ENCODE measurements at places on chromosomes 1 and 21.

DNA sequence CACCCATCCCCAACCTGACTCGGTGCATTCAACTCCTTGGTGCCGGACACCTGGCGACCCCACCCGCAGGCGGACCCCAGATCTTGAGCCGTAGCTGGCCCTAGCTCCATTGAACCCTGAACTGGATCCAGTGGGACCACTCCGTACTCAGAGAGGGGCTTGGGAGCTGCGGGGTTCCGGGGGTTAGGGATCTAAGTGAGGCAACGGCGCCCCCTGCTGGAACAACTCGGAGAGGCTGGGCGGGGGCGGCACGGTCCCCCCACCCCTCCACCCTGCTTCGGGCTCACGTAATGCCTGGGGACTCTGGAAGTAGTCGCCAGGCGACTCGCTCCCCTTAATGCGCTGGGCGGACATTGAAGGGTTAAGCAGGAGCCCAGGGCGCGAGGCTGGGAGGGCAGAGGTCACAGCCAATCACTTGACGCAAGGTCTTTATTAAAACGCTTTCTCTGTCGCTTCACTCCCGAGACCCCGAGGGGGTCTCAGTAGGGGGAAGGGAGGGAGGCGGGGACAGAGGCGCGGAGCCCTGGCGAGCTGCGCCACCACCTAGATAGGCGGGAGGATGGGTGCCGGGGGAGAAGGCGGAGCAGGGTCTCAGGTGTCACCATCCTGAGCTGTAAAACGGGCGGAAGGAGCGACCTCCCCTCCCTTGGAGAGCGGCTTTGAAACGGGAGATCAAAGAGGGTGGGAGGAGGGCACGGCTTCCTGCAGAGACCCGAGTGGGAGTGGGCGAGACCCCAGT lies 704 bp upstream of the CRABP2 start:
- peak; percentile 74 for DNase-seq

- DNase-seq = no peak
Measured at GRCh38 chr1:67880056-67880601, 46.9 kb upstream of the GNG12 start.

DNA sequence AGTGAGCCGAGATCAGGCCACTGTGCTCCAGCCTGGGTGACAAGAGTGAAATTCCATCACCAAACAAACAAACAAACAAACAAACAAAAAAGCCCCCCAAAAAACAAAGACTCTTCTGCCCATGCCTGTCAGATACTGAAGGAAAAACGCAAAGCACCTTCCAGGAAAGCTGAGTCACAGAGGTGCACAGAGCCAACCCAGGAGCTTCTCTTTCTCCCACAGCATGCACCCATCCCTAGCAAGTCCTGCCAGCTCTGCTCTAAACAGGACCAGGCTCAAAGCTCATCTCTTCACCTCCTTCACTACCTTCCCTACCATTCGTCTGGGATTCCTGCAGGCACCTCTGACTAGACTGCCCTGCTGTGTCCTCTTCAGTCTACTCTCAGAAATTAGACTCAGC lies 46.5 kb downstream of the ETS2 start:
- no peak for DNase-seq

GRCh38 chr1:996851-997712 lies 2.8 kb downstream of the HES4 start:
- DNase-seq = no peak

DNA sequence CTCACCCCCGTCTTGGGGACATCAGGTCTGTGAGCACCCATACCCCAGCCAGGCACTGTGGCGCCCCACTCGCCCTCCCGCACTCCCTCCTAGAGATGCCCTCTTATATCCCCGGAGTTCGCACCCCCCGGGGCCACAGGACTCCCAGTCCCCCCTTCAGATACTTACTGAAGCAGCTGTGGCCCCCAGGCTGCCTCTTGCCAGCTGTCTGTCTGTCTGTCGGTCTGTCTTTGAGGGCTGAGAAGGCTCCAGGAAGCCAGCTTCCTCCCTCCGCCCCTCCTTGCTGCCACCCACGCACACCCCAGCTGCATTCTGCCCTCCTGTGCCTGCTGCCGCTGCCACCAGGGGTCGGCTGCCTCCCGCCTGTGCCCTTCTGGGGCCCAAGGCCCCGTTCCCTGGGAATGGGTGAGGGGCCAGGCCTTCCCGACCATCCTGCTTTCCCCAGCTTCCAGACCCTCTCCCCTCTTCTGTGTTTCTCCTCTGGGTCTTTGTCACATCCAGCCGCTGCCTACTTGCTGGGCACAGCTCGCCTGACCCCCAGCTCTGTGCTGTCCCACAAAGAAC lies at the start of gene PTPN7:
PTPN7 (minus strand) TSS at position 226 of the 564 bp plus-strand sequence. CDS start 1,200 bp downstream, outside the sequence.
- DNase-seq = peak; percentile 82

DNA sequence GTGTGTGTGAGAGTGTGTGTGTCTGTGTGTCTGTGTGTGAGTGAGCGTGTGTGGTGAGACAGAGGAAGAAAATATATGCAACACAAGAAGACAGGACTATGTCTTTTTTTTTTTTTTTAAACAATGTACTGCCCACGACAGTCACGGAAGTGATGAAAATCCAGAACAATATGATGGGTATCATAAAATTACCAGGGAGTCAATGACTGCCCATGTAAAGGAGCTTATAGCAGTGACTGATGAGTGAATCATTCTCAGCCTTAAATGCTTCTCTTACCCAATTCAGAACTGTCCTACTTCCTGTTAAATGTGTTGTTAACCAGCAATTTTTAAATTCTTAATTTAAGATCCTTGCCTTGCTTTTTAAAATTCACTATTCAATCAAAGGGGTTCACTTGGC lies 46.6 kb downstream of the RGS7 start:
- DNase-seq = no peak

- no peak for DNase-seq
Measured at GRCh38 chr21:16419188-16419921, 689.6 kb downstream of the USP25 start.

- DNase-seq = no peak
Measured at GRCh38 chr1:202951437-202951836, 6.7 kb downstream of the ADIPOR1 start.

- no peak for DNase-seq
Measured at GRCh38 chr1:63198871-63199394, 123.4 kb upstream of the FOXD3 start.

DNA sequence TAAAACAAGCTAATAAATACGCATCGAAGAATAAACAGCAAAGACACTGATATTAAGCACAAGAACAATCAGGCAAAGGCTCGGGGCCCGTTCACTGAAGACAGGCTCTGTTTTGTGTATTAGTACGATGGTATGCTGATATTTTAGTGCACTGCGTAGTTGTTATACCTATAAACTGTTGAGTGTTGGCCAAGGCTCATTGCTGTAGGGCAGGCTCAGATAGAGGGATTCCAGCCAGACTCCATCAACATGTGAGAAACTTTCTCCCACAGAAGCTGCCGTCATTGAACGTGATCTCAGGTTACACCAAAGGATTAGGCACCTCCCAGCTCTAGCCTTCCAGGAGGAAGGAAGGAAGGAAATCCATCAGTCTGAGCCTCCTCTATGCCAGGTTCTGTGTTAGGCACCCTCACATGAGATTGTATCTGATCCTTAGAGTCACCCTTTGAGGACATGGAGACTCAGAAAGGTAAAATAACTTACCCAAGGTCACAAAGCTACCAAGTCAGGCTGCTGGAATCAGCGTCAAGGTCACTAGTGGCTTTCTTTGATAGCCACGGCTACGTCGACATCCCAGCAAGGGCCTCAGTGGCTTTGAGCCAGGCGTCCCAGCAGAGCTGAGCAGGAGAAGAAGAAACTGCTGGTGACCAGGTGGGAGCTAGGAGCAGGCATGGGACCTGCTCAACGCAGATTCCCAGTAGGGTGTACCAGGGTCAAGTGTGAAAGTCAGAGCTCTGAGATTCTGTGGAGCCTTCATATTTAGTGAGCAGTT lies 14.8 kb downstream of the BCAR3 start:
- DNase-seq = no peak

DNA sequence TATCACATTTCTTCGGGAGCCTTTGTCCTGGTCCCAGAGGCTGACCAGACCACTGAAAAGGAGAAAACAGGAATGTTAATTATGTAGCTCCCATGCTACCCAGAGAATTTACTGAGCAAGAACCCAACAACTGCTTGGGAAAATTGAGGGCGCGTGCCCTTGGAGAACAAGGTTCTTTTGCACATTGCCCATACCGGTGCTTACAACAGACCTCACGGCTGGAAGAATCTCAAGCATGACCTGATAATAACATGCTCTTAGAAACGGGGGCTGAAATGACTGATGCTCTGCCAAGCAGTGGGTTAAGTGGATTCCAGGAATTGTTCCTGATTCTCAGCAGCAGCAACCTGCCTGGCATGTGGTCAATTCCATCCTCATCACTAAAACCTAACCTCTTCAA lies 49.3 kb upstream of the AJAP1 start:
- DNase-seq = no peak

DNA sequence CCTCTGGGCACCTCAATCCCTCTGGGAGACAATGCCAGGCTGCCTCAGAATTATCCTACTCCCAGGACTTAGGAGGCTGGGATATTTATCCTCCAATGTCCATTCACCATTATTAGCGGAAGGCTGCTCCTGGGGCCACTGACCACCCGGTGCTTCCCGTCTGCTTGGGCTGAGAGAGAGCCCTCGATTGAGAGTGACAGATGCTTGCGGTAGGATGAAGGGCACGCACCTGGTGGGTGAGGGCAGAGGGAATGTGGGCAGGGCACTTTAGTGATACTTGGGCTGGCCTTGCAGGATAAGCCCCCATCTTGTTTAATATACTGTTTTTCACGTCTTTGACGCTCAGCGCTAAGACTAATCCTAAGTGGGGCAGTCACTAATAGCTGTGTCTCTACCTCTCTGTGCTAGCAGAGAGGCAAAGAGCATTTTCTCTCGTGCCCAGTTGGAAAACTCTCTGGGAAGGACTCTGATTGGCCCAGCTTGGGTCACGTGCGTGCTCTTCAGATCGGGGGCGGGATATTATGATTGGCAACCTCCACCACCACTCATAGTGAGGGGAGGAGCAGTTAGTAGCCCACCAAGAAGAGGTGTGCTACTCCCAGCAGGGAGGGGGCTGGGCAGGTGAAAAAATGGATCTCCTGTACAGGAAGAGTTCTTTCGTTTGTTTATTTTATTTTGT lies 10.6 kb upstream of the PARS2 start:
- DNase-seq = no peak

DNA sequence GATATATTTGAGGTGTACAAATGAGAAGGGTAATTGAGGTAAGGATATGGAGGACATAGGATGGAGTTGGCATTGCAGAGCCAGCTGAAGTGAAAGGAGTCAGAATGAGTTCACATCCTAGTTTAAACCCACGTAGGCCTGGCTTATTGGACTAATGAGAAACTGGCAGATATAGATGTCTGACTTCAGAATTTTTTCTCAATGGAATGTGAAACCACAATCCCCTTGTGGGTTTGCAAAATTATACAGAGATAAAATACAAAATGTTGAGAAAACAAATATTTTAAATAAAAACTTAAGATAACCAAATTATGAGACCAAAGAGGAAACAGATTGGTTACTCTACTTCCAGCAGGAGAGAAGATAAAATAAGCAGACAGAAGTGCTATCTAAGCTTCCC lies 277.4 kb upstream of the LRRC7 start:
- no peak for DNase-seq

GRCh38 chr1:4908486-4908885 lies 254.1 kb downstream of the AJAP1 start:
- DNase-seq = no peak

DNA sequence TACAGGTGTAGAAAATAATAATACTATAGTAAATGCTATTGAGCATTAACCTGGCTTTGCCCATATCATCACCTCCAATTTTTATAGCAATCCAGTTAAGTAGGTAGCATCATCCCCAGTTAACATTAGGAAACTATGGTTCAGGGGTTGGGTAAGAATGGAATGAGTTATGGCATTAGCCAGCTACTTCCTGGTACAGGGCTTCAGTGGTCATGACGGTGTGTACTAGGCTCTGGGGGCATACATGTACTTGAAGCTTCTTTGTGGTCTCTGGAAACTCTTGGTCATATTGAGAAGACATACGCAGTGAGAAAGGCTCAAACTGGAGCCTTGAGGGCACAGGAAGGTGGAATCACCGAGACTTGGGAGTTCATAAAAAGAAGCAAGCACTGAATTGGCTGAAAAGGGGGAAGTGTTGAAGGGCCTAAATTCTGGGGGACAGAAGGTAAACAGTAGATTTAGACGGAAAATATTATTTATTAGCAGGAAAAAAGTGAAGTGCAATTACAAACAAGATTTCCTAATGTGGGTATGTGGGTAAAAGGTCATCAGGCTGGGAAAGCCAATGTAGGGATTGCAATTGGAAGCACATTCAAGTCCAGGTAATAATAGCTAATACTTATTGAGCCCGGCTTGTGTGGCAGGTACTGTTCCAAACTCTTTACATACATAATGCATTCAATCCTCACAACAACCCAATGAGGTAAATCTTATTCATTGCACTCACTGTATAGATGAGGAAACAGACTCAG lies 114.2 kb upstream of the ATP1A1 start:
- DNase-seq = no peak

- DNase-seq = peak; percentile 93
Measured at GRCh38 chr1:182604175-182605164, at the start of gene RGS16. TSS of gene RGS16 (minus strand) at chr1:182604389. CDS start at chr1:182604259, 130 bp downstream.

- DNase-seq = no peak
Measured at GRCh38 chr21:41207401-41208375, 39.7 kb downstream of the BACE2 start.

- no peak for DNase-seq
Measured at GRCh38 chr1:44646261-44647110, 27.8 kb downstream of the TMEM53 start.

DNA sequence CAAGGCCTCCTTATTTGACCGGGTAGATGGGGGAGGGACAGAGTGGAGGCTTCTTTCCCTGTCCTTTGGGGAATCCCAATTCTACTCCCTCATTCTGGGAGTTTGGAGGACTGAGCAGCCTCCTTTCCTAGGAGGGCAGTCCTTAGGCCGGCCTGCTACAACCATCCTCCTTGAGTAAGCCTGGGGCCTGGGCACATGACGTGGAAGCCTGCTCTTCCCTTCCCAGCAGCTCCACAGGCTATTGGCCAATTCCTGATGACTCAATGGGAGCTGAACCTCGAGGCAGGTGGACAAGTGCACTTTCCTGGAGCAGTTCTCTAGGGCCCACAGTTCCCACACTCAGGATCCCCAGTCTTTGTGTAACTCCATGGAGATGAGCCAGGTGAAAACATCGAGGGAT lies 3.1 kb downstream of the KCNA10 start:
- no peak for DNase-seq

- no peak for DNase-seq
Measured at GRCh38 chr1:184186167-184186566, 134.6 kb downstream of the TSEN15 start.

DNA sequence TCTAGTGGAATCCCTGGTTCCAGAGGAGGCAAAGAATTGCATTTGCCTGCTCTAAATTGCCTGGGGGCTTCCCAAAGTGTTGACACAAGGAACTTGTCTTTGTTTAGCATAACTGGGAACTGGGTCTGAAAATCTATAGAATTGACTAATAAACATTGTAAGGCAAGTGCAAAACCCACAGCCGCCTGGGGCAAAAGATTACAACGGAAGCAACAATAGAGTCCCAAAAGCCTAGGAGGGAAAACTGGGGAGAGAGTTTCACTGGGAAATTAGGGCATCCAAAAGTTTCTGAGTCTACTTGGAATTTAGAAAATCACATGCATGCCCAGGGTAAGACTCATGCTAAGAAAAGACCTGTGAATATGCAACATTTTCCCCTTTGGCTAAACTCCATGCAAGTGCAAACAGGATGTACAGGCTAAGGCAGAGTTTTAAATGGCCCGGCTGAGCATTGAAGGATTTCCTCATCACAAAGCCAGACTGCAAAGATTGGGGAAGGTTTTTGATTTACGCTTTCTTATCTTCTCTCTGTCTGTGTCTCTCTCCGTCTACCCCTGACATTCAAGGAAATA lies 725.3 kb upstream of the NCAM2 start:
- no peak for DNase-seq

All from CD4-positive, alpha-beta T cell treated with Interleukin-12 subunit alpha and Interleukin-12 subunit beta, for 1 hour (primary cell).